Heart right ventricle (tissue), 16 donors: ENCODE measurements at places on chromosomes 11 and 22.

DNA sequence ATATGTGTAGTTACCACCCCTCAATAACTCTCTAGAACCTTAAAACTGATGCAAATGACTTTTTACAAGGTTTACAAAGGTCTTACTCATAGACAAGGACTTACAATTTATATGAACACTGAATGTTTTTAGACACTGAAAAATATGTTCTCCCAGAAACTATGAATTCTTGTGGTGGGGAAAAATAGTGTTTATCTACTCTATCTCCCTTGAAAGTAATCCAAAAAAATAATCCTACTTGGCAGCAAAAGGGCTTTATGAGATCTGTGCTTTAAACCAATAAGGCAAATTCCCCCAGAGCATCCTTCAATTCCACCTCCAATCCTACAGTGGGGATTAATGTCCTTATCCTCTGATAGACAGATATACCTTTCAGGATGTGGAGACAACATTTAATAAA, 1984.1 kb upstream of the RAG2 start:
- DNase-seq = no peak

GRCh38 chr11:6705905-6706535, 22.9 kb upstream of the MRPL17 start:
- no peak for DNase-seq

GRCh38 chr11:42806191-42806590, 505.6 kb upstream of the API5 start:
- no peak for DNase-seq

- DNase-seq = peak; percentile 36
These were observed 24.9 kb upstream of the SHISAL1 start for GRCh38 chr22:44337678-44338004.

GRCh38 chr11:98955551-98955950, 65.2 kb upstream of the CNTN5 start:
- DNase-seq = no peak

- DNase-seq = no peak
These were observed 95.9 kb downstream of the BLID start for GRCh38 chr11:122019908-122020694.

DNA sequence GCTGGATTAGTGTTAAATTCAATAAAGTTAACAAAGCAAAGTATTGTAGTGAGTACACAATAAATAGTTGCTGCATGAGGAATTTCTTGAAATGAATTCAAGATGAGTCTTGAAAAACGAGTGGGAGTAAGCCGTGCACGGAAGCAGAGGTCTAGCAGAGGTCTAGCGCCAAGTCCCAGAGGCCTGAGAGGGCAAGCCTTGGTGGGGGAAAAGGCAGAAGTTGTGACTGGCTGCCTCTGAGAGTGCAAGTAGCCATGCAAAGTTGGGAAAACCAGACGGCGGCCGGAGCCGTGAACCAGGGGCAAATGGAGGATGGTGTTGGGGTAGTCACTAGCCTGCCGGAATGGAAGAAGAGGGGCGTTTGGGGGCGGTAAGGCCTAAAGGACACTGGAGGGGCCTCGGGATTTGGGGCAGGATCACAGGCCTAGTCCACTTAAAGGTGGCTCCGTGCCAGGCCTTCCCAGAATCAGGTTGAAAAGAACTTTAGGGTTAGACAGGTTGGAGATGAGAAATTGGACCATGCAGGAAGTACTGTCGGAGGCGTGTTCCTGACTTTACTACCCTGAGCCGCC, 379 bp upstream of the SLC3A2 start:
- DNase-seq = peak; percentile 46

DNA sequence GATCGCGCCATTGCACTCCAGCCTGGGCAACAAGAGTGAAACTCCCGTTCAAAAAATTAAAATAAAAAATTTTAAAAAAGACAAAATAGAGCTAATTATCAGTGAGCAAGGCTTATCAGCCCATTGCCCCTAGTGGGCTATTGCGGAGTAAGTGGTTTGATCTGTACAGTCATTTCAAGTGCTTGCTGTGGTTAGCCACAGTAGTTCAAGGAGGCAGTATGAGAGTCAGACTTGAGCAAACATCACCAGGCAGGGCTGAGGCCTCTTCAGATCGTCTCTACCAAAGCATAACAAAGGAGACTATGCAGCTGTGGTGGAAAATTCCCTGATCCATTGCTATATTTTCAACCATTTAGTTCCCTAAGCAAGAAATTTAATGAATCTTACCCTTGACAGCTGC, 4.3 kb upstream of the SBF2 start:
- no peak for DNase-seq

GRCh38 chr11:44247508-44247907, 62.4 kb downstream of the ALX4 start:
- no peak for DNase-seq

DNA sequence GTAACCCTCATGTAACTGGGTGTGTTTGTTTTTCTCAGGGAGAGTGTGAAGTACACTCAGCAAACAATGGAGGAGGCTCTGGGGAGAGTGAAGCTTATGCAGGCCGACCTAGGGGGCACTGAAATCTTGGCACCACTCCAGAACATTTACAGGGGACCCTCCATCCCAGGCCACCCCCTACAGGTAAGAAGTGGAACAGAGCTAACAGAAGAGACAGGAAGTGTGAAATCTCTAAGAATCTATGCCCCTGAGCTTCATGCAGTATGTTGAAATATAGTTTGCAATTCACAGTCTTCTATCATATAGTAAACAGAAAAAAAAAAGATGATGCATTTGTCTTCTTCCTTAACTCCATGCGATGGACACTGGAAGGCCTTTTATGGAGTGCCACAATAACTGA, 8.4 kb downstream of the VWA5A start:
- no peak for DNase-seq

GRCh38 chr22:45867118-45867905, 109.7 kb downstream of the WNT7B start:
- DNase-seq = peak; percentile 24

DNA sequence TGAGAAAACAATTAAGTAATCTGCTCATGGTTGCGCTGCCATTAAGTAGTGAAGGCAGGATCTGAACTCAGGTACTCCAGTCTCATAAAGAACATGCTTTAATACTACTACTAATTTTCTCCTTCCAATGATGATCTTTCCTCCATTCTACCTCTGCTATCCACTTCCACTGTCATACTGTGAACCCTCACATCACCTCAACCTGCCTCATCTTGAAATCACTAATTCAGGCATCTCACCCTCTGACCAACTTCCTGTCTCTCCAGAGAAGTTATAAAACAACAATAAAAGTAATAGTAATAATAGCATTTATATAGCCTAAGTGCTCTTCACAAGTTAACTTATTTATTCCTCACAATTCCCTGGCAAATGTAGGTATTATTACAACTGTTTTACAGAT, 57.1 kb upstream of the PSMA1 start:
- no peak for DNase-seq

DNA sequence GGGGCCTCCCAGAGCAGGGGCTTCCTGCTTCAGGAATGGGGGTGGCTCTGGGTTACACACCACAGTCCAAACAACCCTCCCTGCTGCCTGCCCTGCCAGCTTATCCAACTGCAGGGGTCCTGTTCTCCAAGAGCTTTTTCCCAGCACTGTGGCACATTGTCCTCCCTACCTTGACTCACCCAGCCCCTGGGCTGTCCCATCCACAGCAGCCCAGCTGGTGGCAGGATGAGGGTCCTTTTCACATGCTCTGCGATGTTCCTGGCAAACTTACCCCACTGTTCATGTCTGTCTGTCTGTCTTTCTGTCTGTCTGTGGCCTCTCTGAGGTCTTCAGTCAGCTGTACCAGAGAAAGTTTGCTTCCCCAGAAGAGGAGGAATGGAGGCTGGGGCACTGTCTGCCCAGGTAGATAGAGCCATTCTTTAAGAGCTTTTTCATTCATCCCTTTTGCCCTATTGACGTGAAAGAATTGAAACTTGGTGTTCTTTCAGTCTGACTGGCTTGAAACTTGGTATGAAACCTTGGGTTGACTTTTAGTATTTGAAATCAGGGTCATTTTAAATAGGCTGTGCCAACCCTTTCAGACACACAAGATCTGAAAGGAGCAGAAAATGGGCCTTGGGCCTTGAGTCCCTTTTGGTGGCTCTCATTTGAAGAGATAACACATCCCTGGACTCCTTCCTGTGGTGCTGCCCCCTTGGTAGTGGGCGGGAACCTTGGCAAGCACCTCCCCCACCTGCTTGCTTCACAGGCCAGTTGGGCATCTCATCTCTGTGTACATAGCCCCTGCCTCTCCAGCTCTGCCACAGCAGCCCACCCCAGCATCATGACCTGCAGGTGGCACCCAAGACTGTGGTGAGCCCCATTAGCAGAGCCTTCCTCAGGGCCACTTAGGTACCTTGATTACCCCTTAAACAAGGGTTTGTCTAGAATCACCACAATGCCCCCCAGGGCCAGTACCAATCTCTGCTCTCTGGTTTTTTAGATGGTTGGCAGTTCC, 74.6 kb upstream of the SUSD2 start:
- DNase-seq = no peak

- no peak for DNase-seq
These were observed 15.4 kb upstream of the MPPED1 start for GRCh38 chr22:43396321-43396933.

- no peak for DNase-seq
These were observed 42.6 kb upstream of the P4HA3 start for GRCh38 chr11:74354036-74354435.

DNA sequence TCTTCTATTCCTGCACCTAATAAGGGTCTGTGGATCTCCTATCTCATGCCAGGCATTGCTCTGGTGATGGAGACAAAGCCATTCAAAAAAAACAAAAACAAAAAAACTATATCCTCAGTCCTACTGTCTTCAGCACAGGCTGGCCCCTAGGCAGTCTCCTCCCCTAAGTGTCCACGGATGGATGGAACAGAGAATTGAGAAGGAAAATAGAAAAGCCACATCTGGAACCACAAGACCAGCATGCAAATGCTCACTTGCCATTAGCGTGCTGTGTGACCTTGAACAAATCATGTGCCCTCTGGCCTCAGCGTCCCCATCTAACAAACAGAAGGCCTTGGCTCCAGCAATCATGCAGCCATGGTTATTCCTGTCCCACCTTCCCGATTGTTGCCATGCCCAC, 32.7 kb upstream of the CD82 start:
- DNase-seq = no peak

- no peak for DNase-seq
These were observed 52.6 kb upstream of the SESN3 start for GRCh38 chr11:95283650-95284049.

DNA sequence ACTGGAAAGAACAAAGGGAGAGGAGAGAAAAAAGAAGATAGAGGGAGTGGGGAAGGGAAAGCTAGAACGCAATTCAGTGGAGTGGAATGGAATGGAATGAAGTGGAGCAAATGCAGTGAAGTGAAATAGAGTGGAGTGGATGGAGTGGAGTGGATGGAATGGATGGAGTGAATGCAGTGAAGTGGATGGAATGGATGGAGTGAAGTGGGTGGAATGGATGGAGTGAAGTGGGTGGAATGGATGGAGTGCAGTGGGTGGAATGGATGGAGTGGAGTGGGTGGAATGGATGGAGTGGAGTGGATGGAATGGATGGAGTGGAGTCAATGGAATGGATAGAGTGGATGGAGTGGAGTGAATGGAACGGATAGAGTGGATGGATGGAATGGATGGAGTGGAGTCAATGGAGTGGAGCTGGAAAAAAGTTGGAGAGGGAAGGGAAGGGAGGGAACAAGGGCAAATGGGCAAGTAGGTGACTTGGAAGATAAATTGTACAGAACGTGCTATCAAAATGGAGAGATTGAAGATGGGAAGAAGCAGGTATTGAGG, 13.9 kb downstream of the IFITM10 start:
- DNase-seq = no peak

DNA sequence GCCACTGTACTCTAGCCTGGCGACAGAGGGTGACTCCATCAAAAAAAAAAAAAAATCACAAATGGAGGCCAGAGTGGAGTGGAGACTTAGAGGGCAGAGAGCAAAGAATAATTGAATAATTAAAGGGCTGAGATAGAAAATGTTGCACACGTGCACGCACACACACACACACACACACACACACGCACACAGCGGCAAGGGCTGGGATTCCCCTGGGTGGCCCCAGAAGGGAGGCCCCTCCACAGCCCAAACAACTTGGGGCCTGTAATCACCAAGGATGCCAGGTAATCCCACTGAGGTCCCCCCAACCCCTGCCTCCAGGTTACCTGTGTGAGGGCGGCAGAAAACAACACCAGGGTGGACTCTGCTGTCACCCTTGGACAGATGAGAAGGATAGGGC, 12.0 kb upstream of the DGKZ start:
- DNase-seq = no peak

- DNase-seq = no peak
These were observed 111.6 kb downstream of the RASSF10 start for GRCh38 chr11:13120691-13121090.

- peak; percentile 76 for DNase-seq
These were observed 787 bp downstream of the LRRC10B start for GRCh38 chr11:61509043-61510029.

- no peak for DNase-seq
These were observed 19.6 kb downstream of the MORC2 start for GRCh38 chr22:30948930-30949342.
